PC-9 (cell line): ENCODE measurements at places on chromosomes 12 and 14.

DNA sequence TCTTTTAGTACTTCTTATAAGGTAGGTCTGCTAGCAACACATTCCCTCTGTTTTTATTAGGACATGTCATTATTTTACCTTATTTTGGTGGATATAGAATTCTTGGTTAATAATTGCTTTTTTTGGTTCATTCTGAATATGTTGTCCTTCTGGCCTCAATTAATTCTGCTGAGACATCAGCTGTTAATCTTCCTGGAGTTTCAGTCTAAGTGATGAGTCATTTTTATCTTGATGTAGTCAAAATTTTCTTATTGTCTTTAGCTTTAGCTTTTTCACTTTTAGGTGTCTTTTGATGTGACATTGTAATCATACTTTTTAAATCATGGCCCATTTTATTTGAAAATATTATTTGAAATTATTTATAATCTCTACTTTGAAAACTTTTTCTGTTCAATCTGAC is 104.9 kb upstream of the PMCH start:
- DNase-seq, result no peak

GRCh38 chr14:30541318-30541717 is 17.6 kb upstream of the G2E3 start:
- peak; percentile 37 for DNase-seq

GRCh38 chr12:43550831-43551271 is 1.2 kb downstream of the ADAMTS20 start:
- no peak for DNase-seq

DNA sequence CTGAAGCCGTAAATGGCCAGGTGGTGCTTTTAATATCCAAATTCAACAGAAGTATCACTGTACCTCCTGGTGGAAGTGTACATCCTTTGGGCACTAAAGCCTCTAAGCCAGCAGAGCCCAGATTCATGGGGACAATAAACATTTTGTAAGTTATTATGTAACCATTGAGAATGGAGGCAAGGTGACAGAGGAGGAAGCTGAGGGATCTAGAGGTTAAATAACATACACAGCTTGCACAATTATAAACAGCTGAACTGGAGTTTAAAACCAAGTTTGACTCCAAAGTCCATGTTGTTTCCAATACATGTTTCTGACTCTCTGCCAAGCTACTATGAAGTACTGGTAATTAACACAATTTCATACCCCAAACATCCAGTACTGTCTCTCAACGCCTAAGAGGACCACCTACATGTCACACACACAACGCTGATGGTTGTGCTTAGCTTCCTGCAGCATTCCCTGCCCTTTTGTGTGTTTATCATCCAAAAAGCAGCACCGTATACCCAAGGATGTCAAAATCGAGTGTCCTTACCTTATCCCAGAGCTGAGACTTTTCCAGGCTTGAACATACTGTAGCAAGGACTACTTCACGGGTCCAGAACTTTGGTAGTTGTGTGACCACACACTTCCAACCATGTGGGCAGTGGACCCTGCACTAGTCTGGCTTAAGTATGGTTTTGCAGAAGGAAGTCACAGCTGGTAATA is 41.3 kb downstream of the EGLN3 start:
- DNase-seq, result no peak

GRCh38 chr14:26389646-26390508 is 208.0 kb downstream of the NOVA1 start:
- DNase-seq, result no peak

GRCh38 chr12:85829391-85829790 is 6.8 kb downstream of the RASSF9 start:
- no peak for DNase-seq

DNA sequence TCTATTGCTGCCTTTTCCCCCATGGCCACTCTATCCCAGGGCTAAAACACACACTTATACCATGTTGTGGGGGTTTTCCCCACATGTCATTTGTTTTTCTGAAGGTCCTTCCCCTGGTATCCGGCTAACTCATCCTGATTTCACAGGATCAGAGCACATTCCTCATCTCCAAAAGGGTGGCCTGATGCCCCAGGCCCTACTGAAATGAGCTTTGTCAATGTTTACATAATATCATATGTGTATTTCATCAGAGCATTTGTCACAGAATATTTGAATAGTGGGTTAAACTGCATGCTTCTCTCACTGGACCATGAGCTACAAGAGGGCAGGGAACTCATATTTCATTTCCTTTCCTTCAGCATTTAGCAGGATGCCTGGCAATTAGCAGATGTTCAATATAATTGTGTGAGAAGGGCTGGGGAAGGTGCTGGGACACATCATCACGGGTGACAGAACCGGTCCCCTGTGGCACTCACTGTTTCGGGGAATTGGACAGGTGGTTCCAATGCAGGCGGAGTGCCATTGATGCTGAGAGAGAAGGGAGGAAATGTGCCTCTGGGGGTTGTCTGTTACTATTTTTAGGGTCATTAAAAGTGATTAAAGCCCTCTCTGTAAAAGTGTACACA is 26.8 kb downstream of the EMP1 start:
- peak; percentile 71 for DNase-seq

DNA sequence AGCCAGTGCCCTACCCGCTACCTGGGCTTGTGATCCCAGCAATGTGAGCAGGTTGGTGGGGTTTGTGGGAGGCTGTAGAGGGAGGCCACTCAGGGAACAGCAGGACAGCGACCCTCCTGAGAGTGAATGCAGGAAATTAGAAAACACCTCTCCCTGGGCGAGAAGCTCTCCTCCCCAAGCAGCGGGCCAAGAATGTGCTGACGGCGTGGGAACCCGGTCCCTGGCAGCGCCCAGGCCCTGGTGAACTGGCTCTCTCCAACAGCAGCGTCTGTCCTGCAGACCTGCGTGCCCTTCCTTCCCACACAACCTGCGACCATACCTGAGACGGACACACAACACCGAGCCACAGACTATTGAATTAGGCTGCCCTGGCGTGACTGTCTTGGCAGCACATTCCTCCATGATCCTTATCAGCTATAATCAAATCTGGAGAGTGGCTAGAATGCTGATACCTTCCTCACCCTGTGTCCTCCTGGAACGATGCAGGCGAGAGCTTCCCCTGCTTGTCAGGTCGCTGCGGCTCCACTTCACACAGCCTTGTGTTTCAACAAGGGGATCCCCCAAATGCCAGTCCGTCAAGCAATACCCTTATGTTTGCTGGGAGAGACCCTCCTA is 114.8 kb upstream of the GSC start:
- DNase-seq, result no peak

- DNase-seq, result no peak
Observed at GRCh38 chr14:60215127-60215444, 33.9 kb upstream of the PPM1A start.

GRCh38 chr12:132158677-132159554 is 14.7 kb downstream of the NOC4L start:
- no peak for DNase-seq

DNA sequence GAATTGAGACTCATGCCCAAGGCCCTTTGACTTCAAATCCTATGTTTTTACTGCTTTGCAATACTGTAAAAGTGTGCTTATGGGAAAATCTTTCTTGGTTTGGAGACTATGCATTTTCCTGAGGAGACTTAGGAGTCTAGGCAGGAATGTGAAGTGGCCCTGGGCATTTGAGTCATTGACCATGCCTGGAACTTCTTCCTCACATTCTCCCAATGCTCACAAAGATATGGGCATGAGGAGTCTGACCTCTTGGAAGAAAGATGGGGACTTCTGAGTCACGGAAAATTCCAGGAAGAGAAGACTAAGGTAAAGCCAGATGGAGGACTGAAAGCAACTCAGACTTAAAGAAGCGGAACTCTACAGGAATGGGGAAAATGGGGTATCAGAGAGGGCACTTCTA is 38.2 kb upstream of the ZNF641 start:
- DNase-seq, result no peak

DNA sequence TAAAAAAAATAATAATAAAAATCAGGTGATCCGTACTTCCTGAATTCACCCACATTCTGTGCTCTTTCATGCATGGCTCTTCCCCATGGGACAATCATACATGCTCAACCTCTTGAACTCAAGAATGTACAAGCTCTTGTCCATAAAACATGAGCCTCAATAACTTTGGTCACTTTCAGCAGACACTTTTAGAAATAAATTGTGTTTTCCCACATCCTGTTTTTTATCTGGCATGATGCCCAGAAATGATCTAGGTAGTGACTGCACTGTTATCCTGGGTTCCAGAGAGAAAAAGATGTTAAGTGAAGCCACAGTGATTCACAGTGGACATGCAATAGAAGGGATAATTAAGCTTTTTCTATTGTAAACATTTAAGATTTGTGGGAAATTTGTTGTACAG is 537.6 kb upstream of the TMEM132C start:
- DNase-seq, result no peak

- no peak for DNase-seq
Observed at GRCh38 chr14:90023176-90023896, 38.5 kb upstream of the KCNK13 start.

DNA sequence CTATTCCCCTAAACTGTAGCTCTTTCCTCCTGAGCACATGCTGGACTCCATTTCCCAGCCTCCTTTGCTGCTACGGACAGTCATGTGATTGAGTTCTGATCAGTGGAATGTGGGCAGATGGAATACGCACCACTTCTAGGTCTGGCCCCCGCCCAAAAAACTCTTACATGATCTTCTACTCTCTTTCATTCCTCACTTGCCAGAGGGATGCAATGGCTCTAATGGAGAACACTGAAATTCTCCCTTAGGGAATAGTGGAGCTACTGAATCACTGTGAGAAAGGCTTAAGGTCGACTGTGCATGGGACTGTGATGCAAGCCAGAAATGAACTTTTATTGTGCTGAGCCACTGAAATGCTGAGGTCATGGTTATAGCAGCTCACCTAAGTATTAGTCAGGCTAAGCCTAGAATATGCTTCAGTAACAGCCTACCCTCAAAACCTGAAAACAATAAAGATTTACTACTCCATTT is 13.0 kb upstream of the TMED2 start:
- no peak for DNase-seq

GRCh38 chr14:76227450-76228050 is 75.8 kb downstream of the GPATCH2L start:
- no peak for DNase-seq

DNA sequence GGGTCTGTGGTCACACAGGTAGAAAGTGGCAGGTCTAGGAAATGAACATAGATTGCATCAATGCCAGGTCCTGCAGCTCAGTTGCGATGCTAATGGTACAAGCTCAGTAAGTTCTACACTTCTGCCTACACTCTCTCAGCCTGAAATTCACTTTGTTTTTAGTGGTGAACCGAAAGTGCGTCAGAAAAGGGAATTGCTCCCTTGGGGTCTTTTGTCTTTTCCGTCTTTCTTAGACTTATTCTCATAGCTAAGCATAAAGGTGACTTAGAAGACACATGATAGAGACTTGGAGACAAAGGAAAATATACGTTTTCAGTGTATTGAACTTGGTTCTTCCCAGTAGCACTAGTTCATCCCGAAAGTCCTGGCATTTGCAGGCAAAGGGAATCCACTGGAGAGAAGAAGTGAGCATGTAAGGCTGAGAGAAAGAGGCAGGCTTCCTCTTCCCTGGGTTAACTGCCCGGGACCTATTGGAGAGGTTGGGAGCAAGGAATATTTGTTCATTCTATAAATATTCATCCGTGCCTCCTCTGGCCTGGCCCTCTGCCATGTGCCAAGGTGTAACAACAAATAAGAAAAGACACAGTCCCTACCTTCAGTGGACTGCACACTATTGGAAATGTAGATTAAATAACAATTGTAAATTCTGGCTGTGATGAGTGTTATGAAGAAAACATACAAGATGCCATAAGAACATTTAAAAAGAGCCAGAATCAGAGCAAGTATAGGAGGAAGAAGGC is 785.8 kb downstream of the MED13L start:
- DNase-seq, result no peak

GRCh38 chr14:63988579-63988978 is 135.8 kb downstream of the SYNE2 start:
- no peak for DNase-seq

DNA sequence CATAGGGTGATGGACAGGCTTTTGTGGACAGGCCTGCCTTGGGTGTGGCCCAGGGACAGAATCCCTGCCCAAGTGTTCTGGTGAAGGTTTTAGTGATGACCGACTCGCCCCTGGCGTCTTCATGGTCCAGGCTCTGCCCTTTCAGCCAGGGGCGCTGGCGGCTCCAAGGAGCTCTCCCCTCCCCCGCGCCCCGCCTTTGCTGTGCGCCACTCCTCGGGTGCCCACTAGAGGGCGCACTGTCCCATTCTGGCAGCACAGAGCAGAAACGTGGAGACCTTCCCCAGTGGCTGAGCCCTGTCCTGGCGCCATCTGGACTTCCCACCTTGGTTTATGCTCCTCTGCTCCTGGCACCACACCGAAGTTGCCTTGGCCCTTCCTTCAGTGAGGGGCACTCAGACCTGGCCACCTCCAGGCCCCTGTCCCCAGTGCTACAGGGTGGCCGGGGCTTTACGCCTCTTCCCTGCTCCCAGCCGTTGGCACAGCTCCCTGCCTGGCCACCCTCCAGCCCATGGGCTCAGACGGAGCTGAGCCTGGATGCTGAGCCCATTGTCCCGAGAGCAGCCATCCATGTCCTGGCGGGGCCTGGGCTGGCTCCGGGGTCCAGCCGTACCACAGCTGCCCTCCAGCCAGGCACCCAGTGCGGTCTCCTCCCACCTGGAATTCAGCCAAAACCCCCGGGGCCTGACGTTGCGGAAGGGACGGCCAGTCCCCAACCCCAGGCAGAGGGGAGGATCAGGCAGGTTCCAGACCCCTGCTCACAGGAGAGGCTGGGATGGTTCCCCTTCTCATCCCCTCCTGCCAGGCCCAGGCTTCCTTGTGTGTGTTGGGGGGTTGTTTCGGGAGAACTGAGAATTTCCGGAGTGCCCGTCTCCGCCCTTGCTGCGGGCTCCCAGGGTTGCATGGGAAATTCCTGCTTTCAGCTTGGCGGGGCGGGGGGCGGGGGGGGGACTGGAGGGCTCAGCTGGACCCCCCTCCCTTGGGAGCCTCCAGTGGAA is 5.6 kb upstream of the CRIP1 start:
- DNase-seq, result peak; percentile 92

DNA sequence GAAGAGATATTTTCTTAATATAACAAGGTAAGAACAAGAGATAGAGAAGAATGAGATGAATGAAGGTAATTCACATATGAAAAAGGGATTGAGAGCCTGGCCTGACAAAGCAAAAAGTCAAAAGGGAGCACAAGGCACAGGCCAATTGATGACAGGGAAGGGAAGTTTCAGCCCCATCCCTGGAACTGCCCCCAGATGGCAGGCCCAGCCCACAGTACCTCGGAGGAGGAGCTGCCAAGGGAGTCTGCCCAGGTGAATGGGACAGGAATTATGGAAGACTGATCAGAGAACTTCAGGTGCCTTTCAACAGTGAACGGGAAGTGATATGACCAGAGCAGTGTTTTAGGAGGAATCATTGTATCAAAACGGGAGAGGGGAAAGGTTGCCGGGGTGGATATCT is 15.7 kb downstream of the SNRPF start:
- no peak for DNase-seq
